ENCODE measurements at places on chromosomes 6 and 20.

- no peak for DNase-seq
Measured at GRCh38 chr6:18110162-18110561, 12.3 kb downstream of the NHLRC1 start.

- DNase-seq, result no peak
Measured at GRCh38 chr6:164792666-164793065, 516.7 kb downstream of the C6orf118 start.

- DNase-seq, result no peak
Measured at GRCh38 chr6:16129623-16130401, 926 bp downstream of the MYLIP start.

DNA sequence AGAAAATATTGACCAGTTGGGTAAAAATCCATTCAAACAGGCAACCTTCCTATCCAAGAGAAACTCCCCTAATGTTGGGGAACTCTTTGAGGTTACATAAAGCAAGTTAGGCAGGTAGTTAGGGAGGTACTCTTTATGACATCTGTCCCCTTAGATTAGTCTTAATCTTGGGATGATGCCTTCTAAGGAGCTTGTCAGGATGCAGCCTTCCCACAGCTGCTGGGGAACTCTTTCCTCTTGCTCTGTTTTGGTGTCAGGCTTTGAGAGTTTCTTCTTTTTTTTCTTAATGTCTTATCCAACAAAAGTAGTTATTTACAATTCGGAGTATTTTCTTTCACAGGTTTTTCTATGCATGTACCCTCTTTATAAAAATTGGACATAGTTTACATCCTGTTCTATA, 194.8 kb downstream of the CDKAL1 start:
- no peak for DNase-seq

Measured in stimulated activated CD8-positive, alpha-beta memory T cell treated with anti-CD3 and anti-CD28 coated beads, Interleukin-4, amount 100 ng/mL, for 1 hour (primary cell).